ENCODE measurements at places on chromosomes 7 and 10.
A peak's percentile ranks its signal among the peaks of the same experiment; 100 is the strongest.

DNA sequence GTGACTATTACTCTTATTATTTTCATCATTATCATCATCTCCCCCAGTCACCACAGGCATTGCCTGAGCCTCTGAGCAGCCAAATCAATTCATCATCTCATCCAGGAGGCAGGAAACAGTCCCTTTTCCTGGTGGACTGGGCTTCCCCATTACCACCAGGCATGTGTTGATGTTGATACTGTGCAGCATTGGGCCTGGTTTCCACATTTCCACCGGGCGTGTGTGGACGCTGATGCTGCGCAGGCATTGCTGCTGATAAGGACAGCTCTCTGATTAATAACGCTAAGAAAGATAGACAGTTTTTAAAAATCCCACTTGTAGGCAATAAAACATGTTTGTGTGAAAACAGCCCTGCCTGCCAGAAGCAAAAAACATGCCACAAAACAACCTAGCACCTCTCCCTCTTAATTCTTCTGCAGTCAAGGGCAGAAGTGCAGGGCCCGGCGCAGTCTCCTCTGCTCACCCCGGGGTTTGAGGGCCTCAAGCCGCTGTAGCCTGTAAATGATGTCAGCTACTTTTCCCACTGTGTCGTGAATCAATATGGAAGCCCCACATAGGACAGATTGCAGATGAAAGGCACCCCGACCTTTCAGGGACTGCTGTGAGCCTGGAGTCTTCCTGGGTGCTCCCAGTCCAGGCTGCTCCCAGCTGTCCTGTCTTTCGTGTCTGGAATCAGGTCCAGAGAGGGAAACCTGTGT, 216.0 kb downstream of the WDR37 start:
- H3K27me3 ChIP-seq: no peaks in the 10 kb centered on the region
- DNase-seq: no peak
- no peaks in the 10 kb centered on the region for H3K36me3 ChIP-seq
- no peaks in the 10 kb centered on the region for H3K4me1 ChIP-seq
- no peak overlapping the region for H3K4me3 ChIP-seq

DNA sequence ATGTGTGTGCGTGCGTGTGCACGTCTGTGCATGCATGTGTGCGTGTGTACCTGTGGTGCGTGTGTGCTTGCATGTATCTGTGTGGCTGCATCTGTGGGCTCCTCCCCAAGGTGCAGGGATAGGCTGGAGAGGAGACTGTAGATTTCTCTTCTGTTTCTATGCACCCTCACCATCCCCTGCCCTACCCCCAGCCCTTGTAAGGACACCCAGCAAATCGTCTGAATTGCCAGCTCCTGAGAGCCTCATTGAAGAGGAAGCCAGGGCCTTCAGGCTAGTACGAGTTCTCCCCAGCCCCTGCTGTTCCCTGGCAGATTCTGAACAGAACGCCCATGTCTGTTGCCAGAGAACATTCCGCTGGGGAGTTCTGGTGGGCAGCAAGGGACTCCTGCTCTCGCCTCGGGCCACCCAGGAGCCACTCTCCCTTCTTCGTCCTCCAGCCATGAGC, 17.0 kb upstream of the TRIM8 start:
- H3K4me1 ChIP-seq: peaks cover 79% of the 10 kb centered on the region
- peak overlapping the region; percentile 94 for H3K27ac ChIP-seq

DNA sequence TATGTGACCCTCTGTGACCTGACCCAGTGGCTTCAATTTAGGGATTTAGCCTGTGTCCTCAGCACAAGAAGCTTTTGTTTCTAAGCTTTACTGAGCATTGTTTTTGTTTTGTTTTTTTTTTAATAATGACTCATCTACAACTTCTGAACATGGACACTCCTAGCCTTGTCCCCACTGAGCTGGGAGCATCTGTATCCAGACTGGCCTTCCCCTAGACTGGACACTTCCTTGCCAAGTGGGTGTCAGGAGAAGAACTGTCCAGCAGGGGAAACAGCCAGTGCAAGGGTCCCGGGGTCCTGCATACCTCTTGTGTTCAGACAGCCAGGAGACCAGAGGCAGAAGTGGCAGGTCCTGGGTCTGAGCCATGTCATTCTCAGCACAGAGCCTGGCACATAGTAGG, 108.6 kb downstream of the TMEM130 start:
- H3K27me3 ChIP-seq: no peaks in the 10 kb centered on the region
- H3K4me1 ChIP-seq: no peaks in the 10 kb centered on the region
- no peak overlapping the region for H3K27ac ChIP-seq
- no peak for DNase-seq
- no peak overlapping the region for H3K4me3 ChIP-seq
- H3K36me3 ChIP-seq: no peaks in the 10 kb centered on the region

GRCh38 chr10:76576276-76576962, 1061.2 kb downstream of the KCNMA1 start:
- no peaks in the 10 kb centered on the region for H3K4me1 ChIP-seq
- no peak overlapping the region for H3K4me3 ChIP-seq
- DNase-seq: no peak
- no peak overlapping the region for H3K27ac ChIP-seq
- no peaks in the 10 kb centered on the region for H3K36me3 ChIP-seq
- no peaks in the 10 kb centered on the region for H3K27me3 ChIP-seq

DNA sequence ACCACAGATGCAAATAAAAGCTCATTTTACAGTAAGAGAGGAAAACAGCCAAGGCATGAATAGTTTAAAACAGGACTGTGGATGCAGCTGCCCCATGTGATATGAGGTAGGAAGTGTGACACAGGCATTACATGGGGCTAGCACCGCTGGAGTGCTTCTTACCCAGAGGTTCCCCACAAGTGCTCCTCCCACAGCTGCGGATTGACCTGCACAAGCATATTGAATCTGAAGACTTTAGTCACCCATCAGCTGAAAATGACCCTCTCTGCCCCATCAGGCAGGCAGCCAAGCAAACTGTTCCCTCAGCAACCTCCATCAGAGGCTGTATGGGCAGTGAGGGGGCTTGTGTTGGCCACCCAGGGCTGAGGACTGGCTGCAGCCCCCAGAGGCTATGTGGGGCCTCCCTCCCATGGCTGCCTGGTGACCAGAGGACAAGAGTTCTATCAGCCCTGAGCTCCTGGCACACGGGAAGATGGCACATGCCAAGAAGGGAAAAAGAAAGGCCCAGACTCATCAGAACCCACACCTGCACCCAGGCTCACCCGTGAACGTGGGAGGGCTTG, 98.7 kb downstream of the TCERG1L start:
- H3K4me3 ChIP-seq: no peak overlapping the region
- no peak for DNase-seq
- no peaks in the 10 kb centered on the region for H3K36me3 ChIP-seq
- no peak overlapping the region for H3K27ac ChIP-seq

- H3K36me3 ChIP-seq: no peaks in the 10 kb centered on the region
- H3K4me1 ChIP-seq: peaks cover 37% of the 10 kb centered on the region
- H3K27me3 ChIP-seq: no peaks in the 10 kb centered on the region
- no peak overlapping the region for H3K27ac ChIP-seq
- DNase-seq: no peak
Observed at GRCh38 chr10:100883312-100883821, 29.4 kb upstream of the SLF2 start.

GRCh38 chr10:123132576-123133477, 2.9 kb upstream of the HMX3 start:
- H3K27me3 ChIP-seq: peaks cover 100% of the 10 kb centered on the region
- no peaks in the 10 kb centered on the region for H3K36me3 ChIP-seq
- H3K27ac ChIP-seq: no peak overlapping the region
- peak; percentile 87 for DNase-seq
- H3K4me3 ChIP-seq: no peak overlapping the region

DNA sequence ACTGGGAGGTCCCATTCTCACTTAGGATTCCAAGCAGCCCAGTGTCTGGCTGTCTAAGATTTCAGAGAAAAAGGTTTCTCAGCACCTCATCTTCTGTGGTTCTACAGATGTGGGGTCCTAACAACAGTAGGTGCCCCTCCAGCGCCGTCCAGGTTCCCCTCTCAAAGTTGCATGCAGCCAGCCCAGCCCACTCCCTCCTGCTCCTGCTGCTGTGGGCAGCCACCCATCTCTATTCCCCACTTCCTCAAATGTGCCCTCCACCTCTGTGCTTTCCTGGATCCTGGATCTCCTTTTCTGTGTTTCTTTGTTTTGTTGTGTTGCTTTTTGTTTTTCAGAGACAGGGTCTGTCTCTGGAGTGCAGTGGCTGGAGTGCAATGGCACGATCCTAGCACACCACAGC, 13.3 kb upstream of the SLC18A3 start:
- H3K4me3 ChIP-seq: no peak overlapping the region
- H3K27me3 ChIP-seq: peaks cover 15% of the 10 kb centered on the region
- no peak overlapping the region for H3K27ac ChIP-seq
- no peaks in the 10 kb centered on the region for H3K36me3 ChIP-seq

GRCh38 chr7:66779669-66780409, 39.3 kb downstream of the RABGEF1 start:
- DNase-seq: no peak
- no peak overlapping the region for H3K27ac ChIP-seq
- no peaks in the 10 kb centered on the region for H3K4me1 ChIP-seq
- no peak overlapping the region for H3K4me3 ChIP-seq

- DNase-seq: no peak
- no peak overlapping the region for H3K4me3 ChIP-seq
Observed at GRCh38 chr10:96359616-96360015, 814 bp upstream of the OPALIN start.

DNA sequence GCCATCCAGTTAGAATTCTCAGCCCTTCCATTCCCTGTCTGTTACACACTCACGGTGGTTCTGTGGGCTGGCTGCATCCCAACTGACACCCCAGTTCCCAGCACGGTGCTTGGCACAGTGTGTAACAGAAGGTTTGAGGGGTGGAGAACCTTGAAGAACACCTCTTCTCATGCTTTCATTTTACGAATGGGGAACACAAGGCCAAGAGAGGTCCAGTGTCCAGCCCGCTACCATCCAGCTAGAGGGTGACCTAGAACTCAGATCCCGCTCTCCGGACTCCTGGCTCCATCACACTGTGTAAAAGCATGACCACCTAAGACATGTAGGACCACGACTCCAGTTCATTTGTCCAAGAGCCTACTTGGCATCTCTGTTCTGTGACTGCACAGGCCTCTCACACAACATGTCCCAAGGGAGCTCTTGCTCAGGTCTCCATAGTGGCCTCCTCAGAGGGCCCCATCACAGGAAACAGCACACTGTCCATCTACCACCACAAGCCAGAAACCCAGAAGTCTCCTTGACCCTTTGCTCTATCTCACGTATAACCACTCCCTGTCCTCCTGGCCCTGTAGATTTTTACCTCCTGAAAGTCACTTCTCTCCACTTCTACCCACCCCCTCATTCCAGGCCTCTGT, 2.8 kb upstream of the CDH23 start:
- no peak for DNase-seq
- H3K4me1 ChIP-seq: peaks cover 12% of the 10 kb centered on the region
- H3K36me3 ChIP-seq: no peaks in the 10 kb centered on the region
- peaks cover 55% of the 10 kb centered on the region for H3K27me3 ChIP-seq
- no peak overlapping the region for H3K27ac ChIP-seq

DNA sequence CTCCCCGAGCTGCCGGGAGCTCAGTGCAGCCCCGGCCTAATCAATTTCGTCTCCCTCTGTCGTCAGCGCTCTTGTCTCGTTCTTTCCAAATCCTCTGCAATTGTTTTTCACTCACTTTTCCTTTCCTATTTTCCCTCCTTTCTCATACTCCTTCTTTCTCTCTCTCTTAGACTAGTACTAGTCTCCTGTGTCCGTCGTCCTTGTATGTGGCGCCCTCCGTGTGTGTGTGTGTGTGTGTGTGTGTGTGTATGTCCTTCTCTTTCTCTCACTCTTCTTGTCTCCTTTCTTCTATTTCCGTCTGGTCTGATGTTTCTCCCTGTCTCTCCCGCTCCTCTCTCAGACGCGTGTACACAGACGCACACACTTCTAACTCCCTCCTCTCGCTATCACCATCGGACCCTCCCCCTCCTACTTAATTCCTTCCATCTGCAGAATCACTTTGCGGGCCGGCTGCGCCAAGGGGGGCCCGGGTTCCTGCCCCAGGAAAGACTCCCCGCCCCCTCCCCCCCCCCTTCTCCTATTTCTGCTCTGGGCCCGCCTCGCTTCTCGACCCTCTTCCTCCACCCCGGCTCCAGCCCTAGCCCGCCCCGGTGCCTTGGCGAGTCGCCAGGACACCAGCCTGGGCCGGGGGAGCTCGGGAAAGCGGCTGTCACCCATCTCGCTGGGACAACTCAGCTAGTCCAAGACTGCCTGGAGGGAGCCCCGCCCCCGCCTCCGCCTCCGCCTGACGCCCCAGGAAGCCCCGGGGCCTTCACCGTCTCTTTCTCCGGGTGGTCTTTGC, 743 bp upstream of the ZCCHC24 start:
- peak; percentile 94 for DNase-seq
- peaks cover 25% of the 10 kb centered on the region for H3K4me1 ChIP-seq
- H3K27ac ChIP-seq: peak overlapping the region; percentile 90
- no peaks in the 10 kb centered on the region for H3K27me3 ChIP-seq
- H3K36me3 ChIP-seq: no peaks in the 10 kb centered on the region

DNA sequence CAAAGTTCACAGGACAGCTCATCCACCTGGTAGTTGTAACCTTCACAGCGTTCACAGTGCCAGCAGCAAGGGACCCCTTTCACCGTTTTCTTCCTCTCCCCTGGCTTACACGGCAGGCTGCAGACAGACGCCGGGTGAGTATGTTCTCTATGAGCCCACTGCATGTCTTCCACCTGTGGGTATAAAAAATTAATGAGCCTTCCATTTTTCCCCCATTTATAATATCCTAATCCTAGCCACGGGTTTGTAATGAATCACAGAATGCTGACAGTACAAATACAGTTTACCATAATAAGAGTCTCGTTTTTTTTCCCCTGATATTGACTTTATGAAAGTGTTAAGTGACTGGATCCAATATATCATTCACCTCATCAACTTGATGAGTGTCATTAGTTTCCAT, 719.0 kb downstream of the GRM8 start:
- no peaks in the 10 kb centered on the region for H3K36me3 ChIP-seq
- no peak overlapping the region for H3K27ac ChIP-seq
- no peak overlapping the region for H3K4me3 ChIP-seq
- DNase-seq: no peak
